ENCODE measurements at places on chromosomes 6 and 20. TPM values are rescaled to one million over a fixed set of nuclear protein-coding genes. Genes with fewer than 3 reads are reported as not detected.

The ADGB gene
- total RNA-seq, result 0.55 TPM

DNA sequence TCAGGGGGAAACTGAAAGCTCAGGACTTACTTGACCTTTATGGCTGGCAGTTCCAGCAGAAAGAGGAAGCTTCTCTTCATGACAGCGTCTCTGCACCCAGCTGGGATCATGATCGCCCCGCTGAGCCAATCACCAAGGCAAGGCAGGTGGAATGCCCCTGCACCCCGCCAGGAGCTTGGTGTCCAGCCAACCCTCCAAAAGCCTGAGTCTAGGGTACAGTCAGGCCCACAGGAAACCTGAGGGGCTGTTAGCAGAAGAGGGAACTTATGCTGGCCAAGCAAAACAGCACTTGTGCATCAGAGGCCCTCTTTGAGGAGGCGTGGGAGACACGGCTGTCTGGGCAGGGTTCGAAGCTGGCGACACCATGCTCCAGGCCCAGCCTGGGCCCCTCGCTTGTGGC is 188.3 kb upstream of the GMDS start:
- no peak for DNase-seq

DNA sequence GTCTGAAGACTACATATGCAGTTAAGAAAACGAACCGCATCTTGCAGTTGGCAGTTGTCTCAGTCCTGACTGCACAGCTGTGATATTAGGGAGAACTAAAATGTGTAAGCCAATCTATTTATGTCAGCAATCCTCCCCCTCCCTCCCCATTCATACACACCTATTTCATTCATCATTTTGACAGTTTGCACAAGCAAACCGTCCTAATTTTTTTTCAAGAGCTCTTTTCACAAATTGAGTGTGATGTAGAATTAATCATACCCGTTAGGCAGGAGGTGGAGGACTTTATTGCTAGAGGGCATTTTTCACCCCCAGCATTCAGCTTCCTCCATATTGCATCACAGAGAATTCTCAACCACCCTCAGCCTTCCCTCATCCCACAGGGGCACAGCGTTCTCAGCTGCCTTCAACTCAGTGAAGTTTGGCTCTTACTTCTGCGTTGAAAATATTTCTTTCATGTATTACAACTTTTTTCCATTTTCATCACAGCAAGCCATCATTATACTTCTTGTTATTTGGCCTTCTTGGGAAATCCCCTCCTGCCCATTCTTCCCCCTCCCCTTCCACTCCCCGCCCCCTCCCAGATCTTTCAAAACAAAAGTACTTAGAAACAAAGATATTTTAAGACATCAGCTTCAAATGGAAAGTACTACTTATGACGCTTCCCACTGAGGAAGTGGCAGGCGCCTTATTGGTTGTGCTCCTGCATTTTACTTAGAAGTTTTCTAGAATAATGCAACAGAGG is 37.5 kb downstream of the NOX3 start:
- no peak for DNase-seq

DNA sequence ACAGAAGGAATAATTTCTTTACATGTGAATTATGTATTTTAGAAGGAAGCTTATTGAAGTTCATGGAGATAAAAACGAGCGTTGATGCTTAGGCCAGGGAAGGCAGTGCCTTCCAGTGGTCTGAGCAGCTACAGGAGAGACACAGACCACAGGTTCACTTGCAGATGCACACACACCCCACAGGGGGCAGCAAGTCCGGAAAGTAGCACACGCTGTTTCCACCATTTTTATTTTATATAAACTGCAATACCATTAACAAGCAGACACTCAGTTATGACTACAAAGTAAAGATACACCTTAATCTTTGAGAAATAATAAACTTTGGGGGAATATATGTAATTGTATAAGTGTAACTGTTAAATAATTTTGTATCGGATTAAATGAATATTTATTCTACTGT is 13.5 kb upstream of the DACT2 start:
- DNase-seq, result no peak

The FAM209B gene
- not detected for total RNA-seq

DNA sequence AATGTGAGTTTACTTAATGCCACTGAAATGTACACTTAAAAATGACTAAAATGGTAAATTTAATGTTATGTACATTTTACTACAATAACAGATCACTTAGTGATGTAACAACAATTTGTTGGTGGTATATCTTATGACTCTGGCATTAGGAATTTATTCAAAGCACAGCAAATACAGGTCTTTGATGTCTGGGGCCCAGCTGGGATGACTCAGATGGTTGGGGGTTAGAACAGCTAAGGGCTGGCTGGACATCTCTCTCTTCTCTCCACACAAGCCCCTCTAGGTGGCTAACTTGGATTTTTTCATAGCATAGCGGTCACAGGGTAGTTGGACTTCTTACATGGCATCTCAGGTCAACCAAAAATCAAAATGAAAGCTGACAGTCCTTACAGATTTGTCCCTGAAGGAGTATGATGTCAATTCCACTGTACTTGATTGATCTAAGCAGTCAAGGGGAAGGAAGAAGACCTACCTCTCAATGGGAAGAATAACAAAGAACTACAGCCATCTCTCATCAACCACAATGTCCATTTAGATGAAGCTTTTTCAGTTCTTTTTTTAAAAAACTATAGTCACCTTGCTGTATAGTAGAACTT is 37.5 kb upstream of the LCA5 start:
- DNase-seq, result no peak

- DNase-seq, result peak; percentile 56
Measured at GRCh38 chr6:158766621-158767455, 52.3 kb downstream of the EZR start.

DNA sequence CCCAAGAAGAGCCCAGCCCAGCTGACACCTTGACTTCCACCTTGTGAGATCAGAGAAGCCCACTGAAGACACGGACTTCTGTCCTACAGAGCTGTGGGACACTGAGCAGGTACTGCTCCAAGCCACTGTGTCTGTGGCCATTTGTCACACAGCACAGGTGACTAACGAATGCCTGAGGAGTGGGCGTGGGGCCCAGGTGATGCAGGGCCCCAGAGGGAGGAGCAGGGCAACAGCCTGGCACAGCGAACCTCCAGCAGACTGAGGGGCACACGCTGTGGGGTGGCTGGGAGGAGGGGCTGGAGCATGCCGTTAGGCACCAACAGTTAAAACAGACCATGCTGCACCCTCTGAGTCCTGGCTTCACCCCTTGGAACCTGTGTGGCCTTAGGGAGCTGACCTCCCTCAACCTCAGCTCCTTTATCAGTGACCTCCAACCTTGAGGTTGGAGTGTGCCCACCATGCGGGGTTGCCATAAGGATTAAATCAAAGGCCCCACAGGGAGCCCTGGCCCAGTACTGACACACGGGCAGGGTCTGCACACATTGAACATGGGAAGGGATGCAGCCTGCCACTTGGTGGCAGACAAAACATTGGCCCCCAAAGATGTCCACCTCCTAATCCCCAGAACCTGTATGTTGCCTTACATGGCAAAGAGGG is 119.9 kb upstream of the CST7 start:
- peak; percentile 34 for DNase-seq

The DEFB124 gene
- not detected for total RNA-seq

GRCh38 chr6:106005013-106005412 is 81.1 kb upstream of the PRDM1 start:
- no peak for DNase-seq

The BHLHE23 gene
- total RNA-seq, result not detected

- DNase-seq, result peak; percentile 94
Measured at GRCh38 chr6:5905431-5906339, 101.0 kb downstream of the NRN1 start.

- no peak for DNase-seq
Measured at GRCh38 chr6:166667796-166668610, 41.0 kb upstream of the RPS6KA2 start.

The KCNK15 gene
- total RNA-seq, result 2.1 TPM

GRCh38 chr6:43895656-43896328 is 125.8 kb downstream of the VEGFA start:
- DNase-seq, result peak; percentile 17

The GPR6 gene
- not detected for total RNA-seq

- no peak for DNase-seq
Measured at GRCh38 chr20:15440049-15440820, 1102.8 kb upstream of the FLRT3 start.

The NOP56 gene
- total RNA-seq, result 69.8 TPM
